ENCODE measurements at places on chromosomes 16 and 17.

- no peak for DNase-seq
These were observed 6.3 kb downstream of the C17orf75 start for GRCh38 chr17:32335687-32336086.

GRCh38 chr17:16913463-16913862, 58.5 kb downstream of the TNFRSF13B start:
- no peak for DNase-seq

- no peak for DNase-seq
These were observed 25.0 kb downstream of the MPRIP start for GRCh38 chr17:17067257-17067656.

DNA sequence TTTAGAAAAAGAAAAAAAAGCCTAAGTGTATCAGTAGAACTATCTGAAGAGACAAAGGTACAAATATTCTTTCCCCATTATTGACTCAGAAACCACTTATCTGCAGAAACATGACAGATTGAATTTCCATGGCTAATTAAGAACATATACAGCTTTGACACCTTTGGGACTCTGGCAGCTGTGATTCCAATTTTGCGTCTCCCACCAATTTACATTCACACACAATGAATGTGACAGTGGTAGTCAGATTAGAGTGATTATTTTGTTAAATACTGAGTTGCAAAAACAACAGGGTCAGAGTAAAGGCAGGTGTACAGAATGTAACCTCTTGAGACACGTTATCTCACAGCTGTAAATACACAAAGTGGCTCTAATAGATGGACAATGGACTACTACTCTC, 5.3 kb upstream of the PPM1D start:
- no peak for DNase-seq

DNA sequence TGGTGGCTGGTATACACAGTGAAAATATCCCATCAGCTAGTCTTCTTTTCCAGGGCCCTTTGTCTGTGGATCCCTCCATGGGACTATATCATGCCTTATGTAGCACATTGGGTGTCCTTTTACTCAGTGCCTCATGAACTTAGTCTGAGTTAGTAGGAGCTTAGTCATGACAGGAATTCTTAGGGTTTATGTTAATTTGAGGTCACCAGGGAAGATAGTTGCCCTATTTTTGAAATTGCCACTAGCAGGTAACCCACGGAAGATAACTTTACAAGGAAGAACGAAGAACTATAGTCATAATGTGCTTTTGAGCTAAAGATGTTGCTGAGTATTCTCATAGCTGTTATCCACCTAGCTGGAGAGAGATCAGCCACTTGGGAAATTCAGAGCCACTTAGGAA, 14.8 kb upstream of the PLK1 start:
- DNase-seq: no peak

DNA sequence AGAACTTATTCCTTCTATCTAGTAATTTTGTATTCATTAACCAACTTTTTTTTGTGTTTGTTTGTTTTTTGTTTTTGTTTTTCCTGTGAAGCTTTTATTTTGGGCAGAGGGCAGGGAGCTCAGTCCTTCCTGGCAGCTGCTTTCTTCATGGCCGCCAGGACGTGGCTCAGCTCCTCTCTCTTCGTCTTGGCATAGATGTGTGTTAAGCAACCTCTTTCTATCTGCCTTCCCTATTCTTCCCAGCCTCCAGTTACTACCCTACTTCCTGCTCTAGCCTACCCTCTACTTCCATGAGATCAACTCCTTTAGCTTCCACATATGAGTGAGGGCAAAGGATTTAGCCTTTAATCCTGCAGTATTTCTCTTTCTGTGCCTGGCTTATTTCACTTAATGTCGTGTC, 8.2 kb upstream of the BRD7 start:
- DNase-seq: no peak

- no peak for DNase-seq
These were observed 24.3 kb downstream of the KCNJ16 start for GRCh38 chr17:70099294-70099693.

DNA sequence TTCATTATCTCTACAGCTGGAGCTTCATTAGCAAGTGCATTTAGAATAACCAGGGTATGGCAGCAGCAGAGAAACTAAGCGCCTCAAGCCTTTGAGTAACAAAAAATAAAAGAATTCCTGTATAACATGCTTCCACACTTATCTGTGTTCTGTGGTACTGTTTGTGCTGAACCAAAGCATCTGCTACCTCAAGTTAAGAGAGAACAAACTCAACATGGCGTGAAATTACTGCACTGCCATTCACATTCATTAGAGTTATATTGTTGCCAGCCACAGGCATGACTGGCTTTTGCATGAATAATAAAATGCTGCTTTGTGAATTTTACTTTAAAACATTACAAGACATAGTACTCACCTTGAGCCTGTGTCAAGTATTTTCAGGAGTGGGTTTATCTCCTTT, 76.6 kb downstream of the NLK start:
- no peak for DNase-seq

GRCh38 chr16:85546585-85547447, 66.3 kb upstream of the GSE1 start:
- DNase-seq: no peak

DNA sequence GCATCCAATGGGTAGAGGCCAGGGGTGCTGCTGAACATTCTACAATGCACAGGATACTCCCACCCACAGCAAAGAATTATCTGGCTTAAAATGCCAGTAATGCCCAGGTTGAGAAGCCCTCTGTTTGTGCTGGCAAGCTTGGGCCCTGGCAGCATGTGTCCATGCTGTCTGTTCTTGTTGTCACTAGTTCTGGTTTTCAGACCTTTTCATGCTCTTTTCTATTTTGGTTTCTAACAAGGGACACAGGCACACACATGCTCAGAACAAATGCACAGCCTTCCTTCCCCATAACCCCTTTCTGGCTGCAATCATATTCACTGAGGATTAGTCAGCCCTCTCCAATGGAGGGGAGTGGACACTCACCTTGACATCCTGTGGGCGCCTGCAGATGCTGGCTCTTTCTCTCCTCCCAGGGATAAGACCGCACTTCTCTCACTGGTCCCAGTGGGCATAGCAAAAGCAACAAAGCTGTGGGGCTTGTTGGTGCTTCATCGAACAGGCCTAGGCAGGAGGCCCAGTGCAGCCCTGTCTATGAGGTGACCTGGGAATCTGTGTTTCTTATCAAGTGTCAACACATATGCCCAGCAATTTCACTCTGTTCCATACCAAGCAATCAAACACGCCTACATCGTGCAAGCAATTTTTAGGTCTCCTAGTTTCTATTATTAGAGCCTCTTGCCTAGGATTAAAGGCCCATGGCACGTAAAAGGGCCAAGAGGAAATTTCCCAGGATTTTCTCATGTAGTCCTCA, 271.1 kb upstream of the CCL2 start:
- DNase-seq: no peak

GRCh38 chr16:49280105-49280741, 1.4 kb downstream of the CBLN1 start:
- DNase-seq: no peak

DNA sequence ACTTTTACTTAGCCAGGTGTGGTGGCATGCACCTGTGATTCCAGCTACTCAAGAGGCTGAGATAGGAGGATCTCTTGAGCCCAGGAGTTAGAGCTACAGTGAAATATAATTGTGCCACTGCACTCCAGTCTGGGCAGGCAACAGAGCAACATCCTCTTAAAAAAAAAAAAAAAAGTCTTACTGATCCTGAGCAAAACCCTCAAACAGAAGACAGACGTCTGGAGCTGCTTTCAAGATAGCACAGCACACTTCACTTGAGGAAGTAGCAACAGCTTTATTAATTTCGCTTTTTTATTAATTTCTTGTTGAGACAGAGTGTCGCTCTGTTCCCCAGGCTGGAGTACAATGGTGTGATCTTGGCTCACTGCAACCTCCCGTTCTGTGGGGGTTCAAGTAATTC, 10.2 kb upstream of the GGA2 start:
- no peak for DNase-seq

- no peak for DNase-seq
These were observed 1.7 kb downstream of the MLYCD start for GRCh38 chr16:83900571-83900970.

DNA sequence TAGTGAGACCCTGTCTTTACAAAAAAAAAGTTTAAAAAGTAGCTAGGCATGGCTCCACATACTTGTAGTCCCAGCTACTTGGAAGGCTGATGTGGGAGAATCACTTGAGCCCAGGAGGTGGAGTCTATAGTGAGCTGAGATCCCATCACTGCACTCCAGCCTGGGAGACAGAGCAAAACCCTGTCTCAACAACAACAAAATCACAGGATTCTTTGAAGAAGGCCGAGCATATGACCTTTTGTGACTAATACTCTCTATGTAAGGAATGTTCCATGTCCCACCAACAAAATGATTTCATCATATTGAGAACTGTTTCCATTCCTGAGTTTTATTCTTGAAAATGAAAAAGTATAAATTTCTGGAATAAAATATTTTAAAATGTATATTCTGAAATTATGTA, 58.9 kb upstream of the EFCAB3 start:
- DNase-seq: no peak

DNA sequence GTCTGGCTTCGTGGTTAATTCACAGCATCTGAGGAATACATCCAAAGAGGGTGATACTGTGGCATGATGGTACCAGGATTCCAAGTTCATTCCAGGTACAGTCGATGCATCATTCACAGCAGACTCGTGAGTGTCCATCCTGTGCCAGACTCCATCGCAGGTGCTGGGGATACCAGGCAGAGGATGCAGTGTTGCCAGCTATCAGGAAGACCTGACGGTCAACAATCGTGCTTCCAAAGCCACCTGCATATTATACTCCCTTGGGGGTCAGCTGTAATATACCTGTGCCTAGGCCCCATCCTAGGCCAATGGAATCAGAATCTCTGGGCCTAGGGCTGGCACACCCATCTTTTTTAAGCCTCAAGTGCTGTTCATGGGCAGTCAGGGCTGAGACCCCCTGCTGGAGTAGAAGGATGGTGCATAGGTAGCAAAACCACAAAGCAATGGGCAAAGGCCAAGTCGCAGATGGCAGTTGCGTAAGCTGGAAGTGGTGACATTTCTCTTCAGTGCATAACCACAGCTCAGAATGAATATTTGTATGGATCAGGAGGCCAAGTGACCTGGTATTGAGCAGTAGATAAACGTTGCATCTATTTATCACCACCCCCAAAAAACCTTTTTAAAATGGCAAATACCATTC, 42.9 kb upstream of the C16orf78 start:
- no peak for DNase-seq

GRCh38 chr17:15971098-15971678, 26.3 kb downstream of the ADORA2B start:
- no peak for DNase-seq

DNA sequence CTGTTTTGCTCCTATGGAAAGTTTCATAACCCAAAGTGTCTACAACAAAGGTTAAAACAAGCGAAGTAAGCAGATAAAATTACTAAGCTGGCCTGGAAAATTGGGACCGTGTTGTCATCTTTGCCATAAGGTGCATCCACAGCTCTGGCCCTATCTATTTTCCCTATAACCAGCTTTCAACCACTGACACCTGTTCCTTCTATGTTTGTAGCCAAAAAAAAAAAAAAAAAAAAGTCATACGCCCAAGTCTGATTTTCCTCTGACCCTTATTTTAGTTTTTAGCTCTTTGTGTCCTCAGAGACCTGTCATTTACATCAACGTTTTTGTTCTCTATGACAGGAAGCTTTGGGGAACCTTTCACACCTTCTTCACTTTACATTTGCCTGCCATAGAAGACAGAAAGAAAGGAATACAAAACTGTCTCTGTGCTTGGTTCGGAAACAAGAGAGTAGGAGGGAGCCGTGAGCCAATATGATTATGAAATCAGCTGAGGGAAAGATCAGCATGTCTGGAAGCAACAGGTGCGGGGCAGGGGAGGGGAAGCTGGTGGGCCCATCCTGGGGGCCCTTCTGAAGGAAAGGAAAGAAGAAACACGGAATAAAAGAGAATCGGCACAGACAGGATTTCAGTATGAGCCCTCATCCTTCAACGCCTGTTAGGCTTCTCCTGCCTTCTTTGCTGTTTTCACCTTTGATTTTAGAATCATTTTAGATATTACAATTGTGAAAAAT, 8.5 kb downstream of the HS3ST3A1 start:
- no peak for DNase-seq

DNA sequence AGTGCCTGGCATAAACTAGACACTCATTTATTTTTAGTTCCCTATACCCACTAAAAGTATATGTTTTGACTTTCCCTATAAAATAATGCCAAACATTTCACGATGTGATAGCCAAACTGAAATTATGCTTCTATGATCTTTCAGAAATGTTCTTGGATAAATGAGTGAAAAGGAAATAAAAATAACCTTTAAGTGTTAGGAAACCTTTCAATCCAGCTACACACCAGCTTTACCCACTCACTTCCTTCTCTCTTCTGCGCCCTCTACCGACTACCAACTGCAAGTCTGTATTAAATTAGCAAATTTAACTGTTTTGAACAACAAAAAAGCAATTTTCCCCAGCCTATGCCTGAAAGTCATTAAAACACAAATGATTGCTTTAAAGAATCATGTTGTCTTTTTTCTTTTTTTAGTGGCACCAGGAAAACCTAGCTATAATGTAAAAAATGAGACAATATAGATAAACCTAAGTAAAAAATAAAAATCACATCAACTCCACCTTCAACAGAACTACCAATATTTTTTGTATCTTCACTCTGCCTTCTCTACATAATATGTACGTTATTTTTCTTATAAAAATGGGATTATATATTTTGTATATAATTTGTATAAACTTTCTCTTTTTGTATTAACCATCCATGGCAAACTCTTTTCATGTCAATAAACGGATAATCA, 13.2 kb upstream of the TMEM100 start:
- peak; percentile 49 for DNase-seq

DNA sequence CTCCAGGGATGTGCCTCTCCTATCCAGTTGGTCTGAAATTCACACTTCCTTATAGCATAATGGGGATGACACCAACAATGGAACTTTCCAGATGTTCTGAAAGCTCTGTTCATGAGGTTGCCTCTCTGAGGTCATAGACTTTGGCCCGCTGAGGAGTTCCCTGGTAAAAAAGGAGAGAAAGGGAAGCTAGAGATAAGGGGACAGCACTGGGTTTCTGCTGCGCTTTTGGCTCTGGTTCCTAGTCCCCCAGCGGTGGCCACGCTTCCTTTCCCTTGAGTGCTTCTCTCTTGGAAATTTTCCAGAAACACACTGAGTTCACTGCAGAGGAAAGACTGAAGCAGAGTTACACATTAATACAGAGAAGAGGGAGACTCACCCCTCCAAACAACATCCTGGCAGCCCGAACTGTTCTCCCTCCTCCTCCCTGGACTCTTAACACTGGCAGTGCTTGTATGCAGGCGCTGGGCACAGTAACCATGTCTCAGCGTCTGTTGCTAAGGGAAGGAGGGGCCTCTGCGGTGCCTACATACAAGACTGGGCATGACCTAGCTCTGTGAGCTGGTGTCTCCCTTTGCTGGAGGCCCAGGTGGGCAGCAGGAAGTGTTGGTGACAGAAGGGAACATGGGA, at the start of gene DNAH3:
Gene DNAH3 (minus strand): TSS at position 472 of the 627 bp plus-strand sequence. CDS start 527 bp downstream, outside the sequence.
- DNase-seq: no peak

- no peak for DNase-seq
These were observed 231.2 kb downstream of the SEC14L1 start for GRCh38 chr17:77371888-77372443.

- no peak for DNase-seq
These were observed 26.2 kb downstream of the PLCD3 start for GRCh38 chr17:45106096-45106495.

GRCh38 chr17:75069783-75070182, 18.0 kb upstream of the SLC16A5 start:
- no peak for DNase-seq

All from CD4-positive, alpha-beta T cell treated with Interleukin-4 for 4 hours (primary cell).